ENCODE measurements at places on chromosomes 2 and 18. TPM values are rescaled to one million over a fixed set of nuclear protein-coding genes. Genes with fewer than 3 reads are reported as not detected.

SIX2 gene
- total RNA-seq: 3.2 TPM

NDUFV2 gene
- 64.1 TPM for total RNA-seq

IKZF2 gene
- 3.1 TPM for total RNA-seq

ASPRV1 gene
- 0.15 TPM for total RNA-seq

IER3IP1 gene
- 2.7 TPM for total RNA-seq

SERPINB11 gene
- not detected for total RNA-seq

FBLN7 gene
- 0.81 TPM for total RNA-seq

TUBB8B gene
- total RNA-seq: not detected

KYNU gene
- total RNA-seq: 0.37 TPM

KANSL1L gene
- total RNA-seq: 12.3 TPM

GRCh38 chr2:42556315-42556890, 12.0 kb upstream of the MTA3 start:
- H3K4me1 ChIP-seq: no peaks in the 10 kb centered on the region
- no peaks in the 10 kb centered on the region for H3K27me3 ChIP-seq
- H3K4me3 ChIP-seq: no peak overlapping the region
- H3K36me3 ChIP-seq: no peaks in the 10 kb centered on the region
- DNase-seq: no peak
- H3K27ac ChIP-seq: no peak overlapping the region

GRCh38 chr2:205427112-205427511, 255.2 kb upstream of the NRP2 start:
- H3K27ac ChIP-seq: no peak overlapping the region
- H3K4me3 ChIP-seq: no peak overlapping the region
- no peak for DNase-seq
- no peaks in the 10 kb centered on the region for H3K4me1 ChIP-seq
- H3K36me3 ChIP-seq: no peaks in the 10 kb centered on the region

- H3K4me3 ChIP-seq: no peak overlapping the region
- H3K36me3 ChIP-seq: no peaks in the 10 kb centered on the region
- DNase-seq: no peak
- H3K4me1 ChIP-seq: no peaks in the 10 kb centered on the region
- H3K27me3 ChIP-seq: no peaks in the 10 kb centered on the region
Measured at GRCh38 chr2:52880872-52881271, 886.7 kb upstream of the CHAC2 start.

DNA sequence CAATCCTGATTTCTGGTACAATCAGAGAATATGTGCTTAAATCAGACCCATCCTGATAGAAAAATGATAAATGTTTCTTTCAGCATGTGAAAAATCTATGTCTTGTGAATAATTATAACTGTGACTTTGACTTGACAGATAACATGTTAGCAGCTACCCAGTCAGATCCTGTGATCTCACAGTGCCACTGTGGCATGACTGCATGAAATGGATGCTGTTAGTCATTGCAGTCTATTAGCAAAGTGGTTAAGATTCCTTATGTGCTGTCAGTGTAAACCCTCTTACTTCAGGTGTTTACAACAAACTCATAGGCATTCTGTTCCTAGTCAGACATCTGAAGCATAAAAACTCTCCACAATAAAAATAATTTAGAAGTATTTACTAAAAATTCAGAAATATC, 244.6 kb upstream of the RND3 start:
- no peak overlapping the region for H3K4me3 ChIP-seq
- H3K36me3 ChIP-seq: no peaks in the 10 kb centered on the region
- no peak overlapping the region for H3K27ac ChIP-seq
- H3K4me1 ChIP-seq: no peaks in the 10 kb centered on the region
- DNase-seq: no peak

DNA sequence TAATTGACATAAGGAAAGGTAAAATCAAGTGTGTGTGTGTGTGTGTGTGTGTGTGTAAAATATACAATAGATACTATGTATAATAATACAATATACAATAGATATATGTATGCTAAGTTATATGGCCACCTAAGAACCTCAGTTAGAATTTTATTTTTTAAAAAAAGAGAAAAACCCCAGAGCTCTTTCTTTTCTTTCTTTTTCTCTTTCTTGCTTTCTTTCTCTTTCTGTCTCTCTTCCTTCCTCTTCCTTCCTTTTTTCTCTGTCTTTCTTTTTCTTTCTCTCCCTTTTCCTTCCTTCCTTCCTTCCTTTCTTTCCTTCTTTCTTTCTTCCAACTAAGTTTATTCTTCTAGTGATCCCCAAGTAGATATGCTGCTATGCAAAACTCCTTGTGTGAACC, 64.6 kb upstream of the FN1 start:
- H3K27me3 ChIP-seq: no peaks in the 10 kb centered on the region
- no peak for DNase-seq
- H3K4me1 ChIP-seq: peaks cover 4% of the 10 kb centered on the region

DNA sequence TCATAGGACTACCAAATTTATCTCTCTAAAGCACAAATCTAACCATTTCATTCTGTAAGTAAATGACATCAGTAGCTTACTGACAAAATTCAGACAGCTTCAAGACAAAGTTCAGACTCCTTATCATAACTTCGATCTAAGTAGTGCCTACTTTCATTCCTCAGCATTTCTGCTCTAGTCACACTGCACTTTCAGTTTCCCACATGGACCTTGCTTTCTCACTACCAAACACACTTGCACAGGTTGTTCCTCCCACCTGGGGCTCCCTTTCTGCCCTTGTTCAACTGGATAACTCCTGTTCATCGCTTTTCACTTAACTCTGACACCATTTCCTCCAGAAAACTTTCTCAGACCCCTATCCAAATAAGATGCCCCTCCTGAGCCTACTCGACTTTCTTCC, 22.1 kb upstream of the CCDC150 start:
- H3K27me3 ChIP-seq: no peaks in the 10 kb centered on the region
- H3K4me3 ChIP-seq: no peak overlapping the region
- no peaks in the 10 kb centered on the region for H3K36me3 ChIP-seq
- no peak overlapping the region for H3K27ac ChIP-seq
- DNase-seq: no peak
- H3K4me1 ChIP-seq: no peaks in the 10 kb centered on the region

DNA sequence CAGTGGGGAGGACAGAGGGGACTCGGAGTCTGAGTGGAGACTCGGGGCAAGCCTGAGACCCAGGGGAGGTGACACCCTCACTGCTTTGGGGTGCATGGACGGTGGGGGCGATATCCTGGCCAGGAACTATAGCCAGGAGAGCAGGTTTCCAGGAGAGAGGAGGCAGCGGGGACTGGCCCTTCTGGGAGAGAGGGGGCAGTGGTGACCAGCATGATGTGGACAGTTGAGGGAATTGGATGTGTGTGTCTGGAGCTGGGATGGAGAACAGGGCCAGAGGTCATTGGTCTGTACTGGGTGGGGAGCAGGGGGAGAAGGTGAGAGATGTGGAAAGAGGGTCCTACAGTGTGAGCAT, 63.6 kb downstream of the ACKR3 start:
- H3K36me3 ChIP-seq: no peaks in the 10 kb centered on the region
- no peak overlapping the region for H3K4me3 ChIP-seq
- DNase-seq: peak; percentile 26
- H3K27me3 ChIP-seq: no peaks in the 10 kb centered on the region
- peaks cover 7% of the 10 kb centered on the region for H3K4me1 ChIP-seq

- no peak for DNase-seq
- no peak overlapping the region for H3K4me3 ChIP-seq
- no peaks in the 10 kb centered on the region for H3K4me1 ChIP-seq
- no peaks in the 10 kb centered on the region for H3K36me3 ChIP-seq
Measured at GRCh38 chr18:50956116-50956515, 11.7 kb upstream of the ELAC1 start.

DNA sequence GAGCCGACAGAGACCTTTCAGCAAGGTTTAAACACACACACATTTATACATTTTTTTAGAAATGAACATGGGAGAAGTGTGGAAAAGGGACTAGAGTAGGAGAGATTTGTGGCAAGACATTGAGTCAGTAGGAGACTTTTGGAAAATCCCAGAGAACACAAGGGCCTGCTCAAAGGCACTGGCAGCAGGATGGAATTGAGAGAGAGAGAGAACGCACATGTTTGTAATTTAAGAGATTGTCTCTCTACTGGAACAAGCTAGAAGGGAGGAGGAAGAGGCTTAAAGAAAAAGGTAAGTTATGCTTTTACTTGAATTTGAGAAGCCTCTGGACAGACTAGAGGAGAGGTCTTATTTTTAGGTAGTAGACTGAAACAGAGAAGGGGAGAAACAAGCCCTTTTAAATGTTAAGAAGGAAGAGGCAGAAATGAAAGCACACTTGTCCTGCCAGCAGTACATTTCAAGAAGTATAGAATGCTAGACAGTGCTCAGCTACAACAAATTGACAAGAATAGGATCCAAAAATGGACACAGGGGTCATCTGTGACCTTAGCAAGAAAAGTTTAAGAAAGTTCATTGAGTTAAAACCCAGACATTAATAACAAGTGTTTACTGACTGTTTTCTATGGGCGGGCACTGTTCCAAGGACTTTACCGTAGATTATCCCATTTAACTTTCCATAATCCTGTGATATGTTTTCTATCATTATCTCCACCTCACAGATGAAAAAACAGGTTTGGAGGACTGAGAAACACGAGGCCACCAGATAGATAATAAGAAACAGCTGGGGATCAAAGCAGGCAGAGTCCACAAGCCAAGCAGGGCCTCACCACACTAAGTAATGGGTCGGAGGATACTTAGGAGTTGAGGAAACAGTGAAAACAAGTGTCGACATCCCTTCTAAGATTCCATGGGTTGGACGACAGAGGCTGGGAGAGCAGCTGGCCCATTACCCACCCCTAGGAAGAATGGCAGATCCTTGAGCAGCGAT, 306.5 kb upstream of the NRP2 start:
- no peak overlapping the region for H3K4me3 ChIP-seq
- no peak overlapping the region for H3K27ac ChIP-seq
- H3K27me3 ChIP-seq: no peaks in the 10 kb centered on the region
- no peak for DNase-seq

DNA sequence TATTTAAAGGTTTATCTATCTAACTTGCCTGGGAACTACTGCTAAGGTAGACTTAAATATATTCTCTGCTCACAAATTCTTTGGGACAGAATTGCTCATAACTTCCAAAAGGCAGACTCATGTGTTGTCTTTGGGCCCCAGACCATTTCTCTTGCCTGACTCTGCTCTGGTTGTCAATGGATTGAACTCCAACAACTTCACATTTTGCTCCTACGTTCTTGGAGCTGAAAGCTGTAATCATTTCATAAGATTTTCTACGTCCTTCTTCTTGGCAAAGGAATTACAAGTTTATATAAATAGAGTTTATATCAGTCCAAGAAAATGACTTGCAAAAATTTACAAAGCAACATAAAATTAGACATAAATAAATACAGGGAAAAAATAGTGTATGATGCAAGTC, 32.9 kb upstream of the PPM1B start:
- H3K27me3 ChIP-seq: no peaks in the 10 kb centered on the region
- H3K4me3 ChIP-seq: no peak overlapping the region
- no peak overlapping the region for H3K27ac ChIP-seq

- H3K27me3 ChIP-seq: no peaks in the 10 kb centered on the region
- H3K4me3 ChIP-seq: no peak overlapping the region
- no peak overlapping the region for H3K27ac ChIP-seq
- no peaks in the 10 kb centered on the region for H3K36me3 ChIP-seq
Measured at GRCh38 chr2:30181176-30181575, 34.4 kb downstream of the YPEL5 start.

GRCh38 chr2:214378455-214379103, 32.3 kb upstream of the VWC2L start:
- no peaks in the 10 kb centered on the region for H3K27me3 ChIP-seq
- H3K4me3 ChIP-seq: no peak overlapping the region
- H3K4me1 ChIP-seq: no peaks in the 10 kb centered on the region
- H3K36me3 ChIP-seq: no peaks in the 10 kb centered on the region

GRCh38 chr2:200525551-200525881, 491 bp upstream of the SGO2 start:
- H3K4me3 ChIP-seq: peak overlapping the region; percentile 70
- H3K4me1 ChIP-seq: peaks cover 6% of the 10 kb centered on the region
- no peak overlapping the region for H3K27ac ChIP-seq
- no peaks in the 10 kb centered on the region for H3K36me3 ChIP-seq
- DNase-seq: no peak
- H3K27me3 ChIP-seq: no peaks in the 10 kb centered on the region

GRCh38 chr2:143942486-143942885, 577.4 kb downstream of the ZEB2 start:
- H3K4me1 ChIP-seq: no peaks in the 10 kb centered on the region
- no peaks in the 10 kb centered on the region for H3K36me3 ChIP-seq
- no peaks in the 10 kb centered on the region for H3K27me3 ChIP-seq
- no peak overlapping the region for H3K27ac ChIP-seq

GRCh38 chr2:238864207-238865014, 16.5 kb downstream of the TWIST2 start:
- H3K27ac ChIP-seq: no peak overlapping the region
- no peak overlapping the region for H3K4me3 ChIP-seq
- DNase-seq: peak; percentile 67
- H3K27me3 ChIP-seq: no peaks in the 10 kb centered on the region
- no peaks in the 10 kb centered on the region for H3K36me3 ChIP-seq

DNA sequence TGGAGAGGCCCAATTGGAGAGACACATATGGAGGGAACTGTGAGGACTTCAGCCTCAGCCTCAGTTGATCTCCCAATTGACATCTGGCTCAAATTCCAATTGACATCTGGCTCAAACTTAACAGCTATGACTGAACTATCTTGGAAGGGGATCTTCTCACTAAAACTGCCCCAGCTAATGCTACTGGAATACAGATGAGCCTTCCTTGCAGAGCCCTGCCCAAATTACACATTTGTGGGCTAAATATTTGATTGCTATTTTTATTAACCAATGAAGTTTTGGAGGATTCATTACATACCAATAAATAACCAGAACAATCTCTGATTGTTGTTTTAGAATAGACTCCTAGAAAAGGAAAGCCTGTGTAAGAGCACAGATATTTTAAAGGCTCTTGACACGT, 189.0 kb upstream of the THUMPD2 start:
- no peak overlapping the region for H3K27ac ChIP-seq
- H3K36me3 ChIP-seq: no peaks in the 10 kb centered on the region
- no peak overlapping the region for H3K4me3 ChIP-seq
- no peaks in the 10 kb centered on the region for H3K27me3 ChIP-seq
- no peak for DNase-seq
- H3K4me1 ChIP-seq: no peaks in the 10 kb centered on the region

DNA sequence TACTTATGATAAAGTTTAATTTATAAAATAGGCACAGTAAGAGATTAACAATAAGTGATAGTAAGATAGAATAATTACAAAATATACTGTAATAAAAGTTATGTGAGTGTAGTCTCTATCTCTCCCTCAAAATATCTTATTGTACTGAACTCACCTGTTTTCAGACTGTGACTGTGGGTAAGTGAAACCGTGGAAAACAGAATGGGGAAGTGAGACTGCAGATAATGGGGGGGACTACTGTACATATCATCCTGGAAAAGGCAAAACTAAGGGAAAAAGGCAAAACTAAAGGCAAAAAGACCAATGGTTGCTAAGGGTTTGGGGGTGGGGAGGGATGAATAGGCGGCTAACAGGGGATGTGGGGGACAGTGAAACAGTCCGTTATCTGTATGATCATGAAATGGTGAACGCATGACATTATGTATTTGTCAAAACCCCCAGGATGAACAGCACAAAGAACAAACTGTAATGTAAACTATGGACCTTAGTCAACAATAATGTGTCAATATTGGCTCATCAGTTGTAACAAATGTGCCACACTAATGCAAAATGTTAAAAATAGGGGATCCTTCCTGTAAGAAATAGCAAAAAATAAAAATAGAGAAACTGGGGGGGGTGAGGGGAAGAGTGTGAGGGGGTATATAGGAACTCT, 93.8 kb downstream of the EPB41L3 start:
- no peak for DNase-seq
- no peak overlapping the region for H3K27ac ChIP-seq
- H3K27me3 ChIP-seq: no peaks in the 10 kb centered on the region
- H3K4me1 ChIP-seq: no peaks in the 10 kb centered on the region
- no peaks in the 10 kb centered on the region for H3K36me3 ChIP-seq
- no peak overlapping the region for H3K4me3 ChIP-seq
